ENCODE measurements at places on chromosomes 7 and 10.

DNA sequence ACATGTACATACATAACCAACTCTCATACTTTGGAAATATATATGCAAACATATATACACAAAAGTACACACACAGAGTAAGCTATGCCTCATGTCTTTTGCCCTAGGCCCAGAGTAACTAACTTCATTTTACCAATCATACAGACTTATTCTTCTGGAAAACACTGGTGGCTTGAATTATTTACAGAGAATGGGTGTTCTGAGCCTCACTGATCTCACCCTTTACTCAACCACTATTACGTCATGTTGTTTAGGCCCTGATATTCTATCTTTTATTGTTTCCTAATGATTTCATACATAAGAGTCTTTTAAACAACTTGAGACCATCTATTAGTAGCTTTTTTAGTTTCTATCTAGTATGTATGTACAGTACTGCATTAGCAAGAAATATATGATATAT lies 43.0 kb downstream of the ANK3 start:
- no peak for DNase-seq

DNA sequence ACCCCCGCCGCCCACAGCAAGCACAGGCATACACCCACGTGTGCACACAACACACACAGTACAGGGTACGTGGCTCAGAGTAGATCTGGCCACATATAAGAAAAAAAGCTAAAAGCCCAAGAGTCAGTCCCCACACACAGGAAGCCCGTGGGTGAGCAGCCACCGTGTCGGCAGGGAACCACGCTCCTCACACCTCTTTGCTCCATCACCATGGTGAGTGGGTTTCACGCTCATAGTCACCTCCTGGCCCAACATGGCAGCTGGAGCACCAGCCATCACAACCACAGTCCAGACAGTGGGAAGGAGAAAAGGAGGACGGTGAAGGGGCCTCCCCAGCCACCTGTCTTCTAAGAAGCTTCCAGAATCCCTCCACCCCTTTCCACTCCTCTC lies 76.0 kb upstream of the PDGFA start:
- DNase-seq, result no peak

GRCh38 chr7:20188567-20188966 lies 28.6 kb downstream of the MACC1 start:
- DNase-seq, result no peak

DNA sequence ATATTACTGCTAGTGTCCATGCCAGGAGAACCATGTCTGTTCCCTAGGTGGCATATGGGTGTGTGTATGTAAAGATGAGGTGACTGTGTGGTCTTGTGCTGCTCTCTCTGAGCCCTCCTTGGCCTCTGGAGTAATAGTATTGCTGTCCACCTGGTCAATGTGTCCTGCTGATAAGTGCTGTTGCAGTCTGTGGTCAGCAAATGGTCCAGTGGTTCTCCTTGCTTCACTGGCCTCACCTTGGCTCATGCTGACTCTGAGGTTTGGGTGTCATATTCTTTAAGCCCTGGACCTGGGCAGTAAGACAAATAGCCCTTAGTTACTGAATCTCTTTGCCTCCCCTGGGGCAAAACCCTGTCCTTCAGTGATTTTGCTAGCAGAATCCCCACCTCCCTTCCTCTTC lies 56.8 kb downstream of the TPST1 start:
- no peak for DNase-seq

DNA sequence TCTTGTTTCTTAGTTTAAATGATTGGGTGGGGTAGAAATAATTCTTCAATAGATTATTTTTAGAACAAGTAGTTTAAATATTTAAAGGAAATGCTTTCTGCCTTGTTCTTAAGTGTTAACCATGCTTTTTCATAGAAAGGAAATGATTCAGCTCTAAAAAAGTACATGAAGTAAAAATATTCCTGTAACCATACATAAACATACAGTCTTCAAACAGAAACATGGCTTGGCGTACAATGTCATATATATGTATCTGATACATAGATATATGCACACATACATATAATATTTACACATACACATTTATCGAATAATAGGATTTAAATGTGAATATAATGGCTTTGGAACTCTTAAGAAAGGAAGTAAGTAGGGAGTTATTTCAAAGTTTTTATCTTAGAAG lies 84.4 kb downstream of the RUNDC3B start:
- DNase-seq, result no peak

- DNase-seq, result no peak
Observed at GRCh38 chr7:87111877-87112276, 40.4 kb upstream of the DMTF1 start.

- DNase-seq, result no peak
Observed at GRCh38 chr7:154530136-154530535, 472.8 kb downstream of the PAXIP1 start.

- DNase-seq, result peak; percentile 3
Observed at GRCh38 chr7:106485031-106485551, 175.9 kb downstream of the CCDC71L start.

GRCh38 chr10:124403548-124403947 lies 15.2 kb downstream of the OAT start:
- DNase-seq, result peak; percentile 63

- peak; percentile 16 for DNase-seq
Observed at GRCh38 chr10:30463944-30464451, 30.0 kb downstream of the MAP3K8 start.

DNA sequence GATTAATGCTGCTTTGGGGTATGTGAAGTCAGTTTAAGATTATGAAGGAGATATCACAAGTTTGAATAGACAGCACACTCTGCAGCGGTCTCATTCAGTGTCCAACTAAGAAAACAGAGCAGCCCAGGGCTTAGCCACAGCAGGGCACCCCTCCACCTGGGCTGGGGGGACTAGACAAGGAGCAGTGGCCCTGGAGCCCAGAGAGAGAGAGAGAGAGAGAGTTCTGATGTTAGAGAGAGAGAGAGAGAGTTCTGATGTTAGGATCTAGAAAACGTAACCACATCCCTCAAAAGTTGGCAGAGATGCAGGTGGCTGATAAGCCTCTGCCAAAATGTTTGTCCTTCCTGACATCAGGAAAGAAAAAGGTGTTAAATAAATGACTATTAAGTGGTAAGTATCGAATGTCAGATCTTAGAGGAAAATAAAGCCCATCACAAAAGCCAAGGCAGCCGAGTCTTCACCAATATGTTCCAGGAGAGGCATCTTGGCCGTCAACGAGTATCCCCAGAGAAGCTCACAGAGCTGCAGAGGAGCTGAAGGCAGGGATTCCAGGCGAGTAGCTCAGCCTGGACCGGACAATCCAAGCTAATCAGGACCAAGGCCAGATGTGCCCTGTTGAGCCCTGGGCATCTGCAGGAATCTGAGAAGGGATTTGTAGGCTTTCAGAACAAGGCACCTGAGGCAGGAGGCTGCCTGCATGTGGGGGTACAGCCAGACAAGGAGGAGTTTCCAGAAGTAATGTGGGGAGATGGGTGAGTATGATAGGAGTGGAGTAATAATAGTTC lies 150.1 kb upstream of the TCF7L2 start:
- DNase-seq, result no peak

- DNase-seq, result no peak
Observed at GRCh38 chr10:65325913-65326312, 1599.9 kb upstream of the LRRTM3 start.

DNA sequence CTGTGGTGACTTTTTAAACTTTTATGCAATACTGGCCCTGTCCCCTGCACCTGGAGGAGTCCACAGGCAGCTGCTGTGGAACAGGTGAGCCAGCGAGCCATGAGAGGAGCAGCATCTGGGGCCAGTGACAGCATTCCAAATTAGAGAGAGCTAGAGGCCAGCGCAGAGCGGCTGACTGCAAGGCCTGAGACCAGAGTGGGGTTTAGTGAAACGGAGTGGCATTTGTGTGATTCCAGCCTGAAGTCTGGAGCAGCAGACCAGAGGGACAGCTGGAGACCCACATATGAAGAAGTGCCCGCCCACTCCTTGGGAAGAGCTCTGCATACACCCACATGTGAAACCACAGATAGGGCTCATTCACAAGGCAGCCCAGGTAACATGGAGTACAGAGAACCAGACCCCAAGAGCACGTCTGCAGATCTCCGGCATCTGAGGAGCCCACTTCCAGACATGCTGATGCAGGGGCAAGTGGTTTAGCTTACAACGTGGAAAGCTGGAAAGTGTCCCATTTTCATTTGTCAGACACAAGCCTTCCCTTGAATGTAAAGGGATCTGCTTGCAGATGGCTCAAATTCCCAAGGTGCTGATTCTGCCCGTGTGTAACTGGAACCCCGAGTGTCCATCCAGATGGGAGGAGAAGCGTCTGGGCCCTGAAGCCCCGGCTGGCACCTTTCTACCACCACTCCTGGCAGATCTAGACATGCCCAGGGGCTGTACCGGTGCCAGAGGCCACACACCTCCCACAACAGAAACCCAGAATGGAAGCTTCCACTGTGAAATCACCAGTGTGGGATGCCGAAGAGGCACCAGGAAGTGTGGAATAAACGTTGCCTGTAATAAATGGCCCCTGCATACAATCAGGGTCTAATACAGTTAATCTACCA lies 256.0 kb upstream of the TCERG1L start:
- DNase-seq, result no peak

GRCh38 chr10:60434418-60435046 lies 44.9 kb upstream of the ANK3 start:
- DNase-seq, result peak; percentile 58

DNA sequence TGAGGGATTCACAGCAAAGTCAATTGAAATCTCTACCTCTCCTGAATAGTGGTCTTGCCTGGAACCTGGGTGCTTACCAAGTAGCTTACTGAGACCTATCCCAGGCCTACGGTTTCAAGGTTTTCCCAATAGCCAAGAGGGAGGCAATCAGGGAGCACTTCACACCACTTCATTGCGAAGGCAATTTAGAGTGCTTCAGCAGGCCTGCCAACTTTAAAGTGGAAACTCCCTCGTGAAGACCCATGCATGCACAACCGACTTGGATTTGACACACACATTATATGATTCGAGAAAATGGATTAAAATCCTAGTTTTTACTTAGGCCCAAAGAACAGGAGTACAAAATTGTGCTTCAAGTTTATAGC lies 51.5 kb upstream of the NOBOX start:
- no peak for DNase-seq

DNA sequence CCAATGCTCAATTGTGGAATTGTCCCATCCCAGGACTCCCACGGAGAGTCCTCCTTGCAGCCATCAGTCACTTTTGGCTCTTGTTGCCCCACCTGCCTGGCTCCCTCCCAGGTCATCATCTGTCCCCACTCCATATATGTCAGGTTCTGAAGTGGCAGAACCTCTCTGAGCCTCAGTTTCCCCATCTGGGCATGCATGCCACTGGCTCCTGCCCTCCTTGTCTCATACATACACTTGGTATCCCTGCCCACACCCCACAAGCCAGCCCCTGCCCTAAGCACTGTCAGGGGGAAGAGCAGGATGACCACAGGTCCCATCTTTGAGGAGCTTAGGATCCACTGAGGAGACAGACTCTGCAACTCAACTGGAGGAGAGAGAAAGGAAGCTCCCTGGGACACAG lies 156.9 kb downstream of the GRID1 start:
- DNase-seq, result no peak

- no peak for DNase-seq
Observed at GRCh38 chr10:77969114-77969513, 42.6 kb upstream of the DLG5 start.

- DNase-seq, result no peak
Observed at GRCh38 chr10:22684699-22685098, 29.7 kb downstream of the PIP4K2A start.

DNA sequence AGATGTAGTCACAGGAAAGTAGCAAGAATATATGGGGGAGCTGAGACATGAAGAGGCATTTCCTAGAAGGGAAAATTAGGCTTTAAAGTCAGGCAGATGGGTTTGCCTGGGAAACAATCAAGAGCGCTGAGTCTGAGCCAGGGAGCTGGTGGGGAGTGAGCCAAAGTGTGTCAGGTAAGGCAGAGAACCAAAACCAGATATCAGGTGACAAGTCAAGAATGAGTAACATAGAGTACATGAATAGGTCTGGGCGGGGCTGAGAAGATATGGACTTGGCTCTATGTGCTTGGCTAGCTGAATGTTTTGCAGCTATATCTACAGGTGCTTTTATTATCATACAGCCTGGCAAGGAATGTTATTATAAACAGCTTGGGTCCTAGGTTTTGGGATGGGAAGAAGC lies 49.3 kb downstream of the GPR141 start:
- DNase-seq, result no peak

- DNase-seq, result no peak
Observed at GRCh38 chr10:26706206-26706605, 8.7 kb downstream of the PDSS1 start.

GRCh38 chr7:107958764-107959526 lies 44.0 kb downstream of the LAMB1 start:
- DNase-seq, result peak; percentile 84

DNA sequence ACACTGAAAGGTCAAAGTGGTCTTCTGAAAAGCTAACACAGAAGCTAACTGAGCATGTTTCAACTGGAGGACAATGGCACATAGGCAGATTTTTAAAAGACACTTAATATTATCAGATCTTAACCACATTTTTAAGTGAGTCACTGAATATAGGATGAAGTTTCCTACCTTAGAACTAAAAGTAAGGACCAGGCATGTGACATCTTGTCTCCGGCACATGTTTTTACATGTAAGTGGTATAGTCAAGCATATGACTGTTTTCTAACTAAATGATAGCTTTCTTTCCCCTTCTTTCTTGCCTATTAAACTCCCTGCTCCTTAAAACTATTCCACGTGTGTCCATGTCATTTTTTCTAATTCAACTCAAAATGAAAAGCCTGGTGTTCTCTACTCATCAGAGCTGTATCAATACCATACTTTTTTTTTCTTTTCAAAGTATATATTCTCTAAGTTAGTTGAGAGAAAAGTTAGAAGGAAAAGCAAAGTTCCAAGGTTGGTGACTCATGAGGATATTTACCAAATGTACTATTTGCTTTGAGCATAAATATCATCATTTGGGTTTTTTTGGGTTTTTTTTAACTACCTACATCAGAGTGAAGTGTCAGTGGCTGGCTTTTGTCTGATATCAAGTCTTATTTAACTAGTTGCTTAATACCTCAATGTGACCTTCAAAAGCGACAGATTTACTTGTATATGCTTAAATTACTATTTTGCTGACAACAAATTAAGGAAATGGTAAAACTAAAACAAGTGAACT lies 127.5 kb downstream of the CRPPA start:
- DNase-seq, result no peak

DNA sequence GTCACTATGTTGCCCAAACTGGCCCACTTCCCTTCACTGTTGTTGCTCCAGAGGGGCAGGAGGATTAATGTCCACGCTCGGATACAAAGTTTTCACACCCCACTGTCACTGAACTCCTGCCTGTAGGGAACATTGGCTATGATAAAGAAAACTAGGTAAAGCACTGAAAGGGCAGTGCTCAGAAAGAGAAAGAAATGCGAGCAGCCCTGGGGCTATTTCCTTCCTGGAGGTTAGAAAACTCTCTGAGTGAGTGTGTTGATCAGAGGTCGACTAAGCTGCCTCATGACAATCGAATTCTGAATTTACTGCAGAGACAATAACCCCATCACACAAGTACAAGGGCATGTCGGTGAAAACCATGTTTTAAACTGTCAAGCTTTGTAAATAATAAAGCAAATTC lies 227.2 kb upstream of the PITRM1 start:
- DNase-seq, result no peak

- DNase-seq, result no peak
Observed at GRCh38 chr10:22022257-22023032, 18.9 kb upstream of the DNAJC1 start.

GRCh38 chr10:118808601-118809356 lies 54.0 kb upstream of the CACUL1 start:
- DNase-seq, result no peak

- DNase-seq, result peak; percentile 77
Observed at GRCh38 chr7:66267249-66267648, 62.1 kb downstream of the TPST1 start.
